Cardiac fibroblast (primary cell): ENCODE measurements at places on chromosomes 3 and 15.

- no peak for DNase-seq
These were observed 544 bp upstream of the GATM start for GRCh38 chr15:45378913-45379262.

DNA sequence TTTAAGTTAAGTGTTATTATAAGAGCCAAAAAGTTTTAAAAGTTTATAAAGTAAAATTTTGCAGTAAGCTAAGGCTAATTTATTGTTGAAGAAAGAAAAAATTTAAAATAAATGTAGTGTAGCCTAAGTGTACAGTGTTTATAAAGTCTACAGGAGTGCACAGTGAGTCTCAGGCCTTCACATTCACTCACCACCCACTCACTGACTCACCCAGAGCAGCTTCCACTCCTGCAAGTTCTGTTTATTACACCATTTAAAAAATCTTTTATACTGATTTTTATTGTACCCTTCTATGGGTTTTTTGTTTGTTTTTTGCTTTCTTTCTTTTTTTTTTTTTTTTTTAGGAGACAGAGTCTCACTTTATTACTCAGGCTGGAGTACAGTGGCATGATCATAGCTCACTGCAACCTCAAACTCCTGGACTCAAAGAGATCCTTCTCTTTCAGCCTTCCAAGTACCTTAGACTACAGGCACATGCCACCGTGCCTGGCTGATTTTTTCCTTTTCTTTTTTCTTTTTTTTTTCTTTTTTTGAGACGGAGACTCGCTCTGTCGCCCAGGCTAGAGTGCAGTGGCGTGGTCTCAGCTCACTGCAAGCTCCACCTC, 25.9 kb downstream of the CSTA start:
- DNase-seq: peak; percentile 38

- DNase-seq: no peak
These were observed 10.8 kb downstream of the IP6K1 start for GRCh38 chr3:49775538-49775937.

DNA sequence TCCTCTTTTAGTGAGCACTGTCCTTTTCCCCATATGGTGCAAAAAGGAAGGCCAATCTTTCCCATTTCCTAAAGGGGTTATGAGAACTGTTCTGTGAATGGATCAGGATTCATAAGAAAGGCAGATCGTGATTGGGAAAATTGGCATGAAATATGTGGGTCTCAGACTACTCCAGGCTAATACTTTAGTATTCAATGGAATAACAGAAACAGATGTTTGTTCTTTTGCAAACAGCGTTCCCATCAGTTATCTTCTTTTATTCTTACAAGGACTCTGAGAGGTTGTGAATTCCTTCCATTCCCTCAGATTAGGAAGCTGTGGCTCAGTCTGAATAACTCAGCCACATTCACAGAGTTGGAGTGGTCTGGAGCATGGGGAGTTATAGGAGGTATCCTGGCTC, 51.3 kb upstream of the MTMR10 start:
- DNase-seq: no peak

DNA sequence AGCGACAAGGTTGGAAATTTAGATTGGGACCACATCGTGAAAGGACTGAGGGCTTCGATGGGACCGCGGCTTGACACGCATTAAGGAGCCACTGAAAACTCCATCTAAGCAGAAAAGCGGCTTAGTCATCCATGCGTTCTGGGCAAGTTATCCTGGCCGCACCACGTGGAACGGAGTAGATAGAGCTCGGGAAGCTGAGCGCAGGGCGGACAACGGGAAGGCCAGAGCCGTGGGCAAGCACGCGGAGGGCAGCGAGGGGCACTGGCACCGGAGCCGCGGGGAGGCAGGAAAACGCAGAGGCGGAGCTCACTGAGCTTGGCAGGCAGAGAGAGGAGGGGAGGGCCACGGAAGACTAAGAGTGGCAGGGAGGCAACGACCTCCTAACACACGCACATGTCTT, 61.3 kb upstream of the VGLL4 start:
- DNase-seq: no peak

DNA sequence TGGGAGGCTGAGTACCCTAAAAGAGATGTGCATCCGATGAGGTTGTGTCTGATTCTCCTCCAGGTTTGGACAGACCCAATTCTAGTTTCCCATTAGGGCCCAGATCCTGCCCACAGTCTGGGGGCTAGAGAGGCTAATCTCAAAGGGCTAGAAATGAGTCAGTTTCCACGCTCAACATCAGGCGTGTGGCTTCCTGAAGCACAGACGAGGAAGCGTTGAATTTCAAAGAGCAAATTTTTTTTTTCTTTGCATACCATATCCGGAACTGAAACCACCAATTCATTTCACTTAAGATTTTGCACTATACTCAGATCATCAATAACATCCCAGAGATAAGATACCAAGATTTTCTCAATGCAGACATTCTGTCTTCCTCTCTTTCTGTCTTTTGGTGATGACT, 173.8 kb upstream of the BCL6 start:
- DNase-seq: no peak

DNA sequence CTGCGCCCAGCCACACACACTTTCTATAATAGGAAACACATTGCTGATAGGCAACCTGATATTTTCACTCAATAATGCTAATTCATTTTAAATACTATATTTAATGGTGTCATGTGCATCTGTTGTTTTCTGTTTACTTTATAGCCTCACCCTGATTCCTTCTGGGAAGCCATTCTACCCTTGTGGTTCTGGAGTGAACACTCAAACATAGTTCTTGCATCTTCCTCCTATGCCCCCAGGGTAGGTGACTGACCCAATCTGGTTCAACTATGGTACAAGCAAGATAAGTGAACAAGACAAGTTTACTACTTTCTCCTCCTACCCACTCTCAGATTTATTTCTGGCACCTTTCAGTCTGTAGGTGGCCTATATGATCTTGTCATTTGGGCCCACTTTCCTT, 4.3 kb upstream of the SCG3 start:
- DNase-seq: no peak

- no peak for DNase-seq
These were observed 6.6 kb downstream of the FAM98B start for GRCh38 chr15:38460543-38460942.
